ENCODE measurements at places on chromosomes 7 and 10. TPM values are rescaled to one million over a fixed set of nuclear protein-coding genes. Genes with fewer than 3 reads are reported as not detected.

Gene ITPRID1
- not detected for total RNA-seq

Gene ADRA2A
- not detected for total RNA-seq

Gene WDR11
- 89.5 TPM for total RNA-seq

- DNase-seq = no peak
These were observed 244.4 kb downstream of the CHCHD3 start for GRCh38 chr7:132837529-132837928.

GRCh38 chr7:88147949-88148348, 71.9 kb downstream of the SRI start:
- DNase-seq = no peak

Data from dermis blood vessel endothelial cell (primary cell).